ENCODE measurements at places on chromosomes 3 and 15.

GRCh38 chr3:188940573-188940932, 231.2 kb upstream of the TPRG1 start:
- no peak for DNase-seq

GRCh38 chr3:114554731-114555130, 260.9 kb downstream of the TIGIT start:
- DNase-seq, result peak; percentile 4

GRCh38 chr3:132556508-132557159, 40.4 kb upstream of the ACKR4 start:
- no peak for DNase-seq

DNA sequence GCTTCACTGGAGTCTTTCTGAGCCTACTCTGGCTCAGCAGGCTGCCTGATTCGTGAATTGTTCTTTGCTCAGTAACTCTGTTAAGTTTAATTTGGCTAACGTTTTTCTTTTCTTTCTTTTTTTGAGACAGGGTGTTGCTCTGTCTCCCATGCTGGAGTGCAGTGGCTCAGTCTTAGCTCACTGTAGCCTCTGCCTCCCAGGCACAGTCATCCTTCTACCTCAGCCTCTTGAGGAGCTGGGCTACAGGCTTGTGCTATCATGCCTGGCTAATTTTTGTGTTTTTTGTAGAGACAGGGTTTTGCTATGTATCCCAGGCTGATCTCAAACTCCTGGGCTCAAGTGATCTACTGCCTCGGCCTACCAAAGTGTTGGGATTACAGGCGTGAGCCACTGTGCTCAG, 165.0 kb downstream of the PEX5L start:
- no peak for DNase-seq

- DNase-seq, result no peak
Observed at GRCh38 chr3:19273091-19273490, 124.8 kb downstream of the KCNH8 start.
